ENCODE measurements at places on chromosomes 5 and 9. TPM values are rescaled to one million over a fixed set of nuclear protein-coding genes. Genes with fewer than 3 reads are reported as not detected.

Gene CAMK4
- 5.8 TPM for total RNA-seq

Gene FRRS1L
- total RNA-seq, result 0.10 TPM

Gene TAF1L
- total RNA-seq, result not detected

Gene PLPP7
- total RNA-seq, result 3.3 TPM
